ENCODE measurements at places on chromosomes 4 and X. TPM values are rescaled to one million over a fixed set of nuclear protein-coding genes. Genes with fewer than 3 reads are reported as not detected.

The HELT gene
- not detected for total RNA-seq

The FRG2 gene
- total RNA-seq, result not detected

GRCh38 chr4:160716551-160716950 lies 1447.2 kb downstream of the FSTL5 start:
- H3K36me3 ChIP-seq, result no peaks in the 10 kb centered on the region
- H3K4me1 ChIP-seq, result no peaks in the 10 kb centered on the region
- no peak for DNase-seq
- H3K27me3 ChIP-seq, result no peaks in the 10 kb centered on the region
- no peak overlapping the region for H3K27ac ChIP-seq

GRCh38 chrX:39550795-39551361 lies 546.9 kb downstream of the BCOR start:
- no peaks in the 10 kb centered on the region for H3K36me3 ChIP-seq
- H3K27ac ChIP-seq, result no peak overlapping the region
- no peak overlapping the region for H3K4me3 ChIP-seq
- no peak for DNase-seq
- no peaks in the 10 kb centered on the region for H3K27me3 ChIP-seq
- H3K4me1 ChIP-seq, result no peaks in the 10 kb centered on the region

- H3K36me3 ChIP-seq, result no peaks in the 10 kb centered on the region
- peaks cover 3% of the 10 kb centered on the region for H3K4me1 ChIP-seq
- peak overlapping the region; percentile 67 for H3K4me3 ChIP-seq
- peak overlapping the region; percentile 93 for H3K27ac ChIP-seq
- DNase-seq, result no peak
Measured at GRCh38 chrX:71533516-71533850, 579 bp downstream of the OGT start.

GRCh38 chr4:37747772-37748330 lies 61.7 kb upstream of the RELL1 start:
- no peaks in the 10 kb centered on the region for H3K4me1 ChIP-seq
- H3K4me3 ChIP-seq, result no peak overlapping the region
- no peak for DNase-seq

GRCh38 chrX:133085785-133086184 lies 11.1 kb downstream of the USP26 start:
- no peaks in the 10 kb centered on the region for H3K36me3 ChIP-seq
- H3K27ac ChIP-seq, result no peak overlapping the region
- no peaks in the 10 kb centered on the region for H3K4me1 ChIP-seq
- DNase-seq, result no peak

Data from hepatocyte (in vitro differentiated cells).